ENCODE measurements at places on chromosomes 16 and 17.

DNA sequence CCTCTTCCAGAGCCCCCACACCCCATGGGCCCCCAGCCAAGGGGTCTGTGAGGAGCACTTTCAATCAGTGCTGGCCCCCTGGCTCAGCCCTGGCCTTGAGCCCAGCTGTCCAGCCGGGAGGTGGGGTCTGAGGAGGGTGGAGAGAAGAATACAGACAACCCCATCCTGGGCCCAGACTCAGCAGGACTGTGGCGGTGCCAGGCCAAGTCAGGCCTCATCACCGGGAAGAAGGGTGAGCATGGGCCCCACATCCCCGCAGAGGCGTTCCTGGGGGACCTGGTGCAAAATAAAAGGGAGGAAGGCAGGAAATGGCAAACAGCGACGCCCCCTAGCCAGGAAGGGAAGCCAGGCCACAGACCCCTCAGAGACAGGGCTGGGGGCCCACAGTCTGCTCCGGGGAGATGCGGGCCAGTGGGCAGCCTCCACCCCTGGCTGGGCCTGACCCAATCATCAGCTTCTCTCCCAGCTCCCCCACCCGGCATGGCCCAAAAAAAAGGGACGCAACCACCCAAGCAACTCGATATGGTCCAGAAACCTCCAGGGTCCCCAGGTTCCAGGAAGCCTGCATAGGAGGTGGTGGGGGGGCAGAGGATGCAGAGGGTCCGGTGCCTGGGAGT is 20.6 kb downstream of the ZNF423 start:
- DNase-seq: no peak

- DNase-seq: no peak
These were observed 906 bp upstream of the CARMIL2 start for GRCh38 chr16:67644038-67644437.

- no peak for DNase-seq
These were observed 6.2 kb downstream of the MPP2 start for GRCh38 chr17:43900858-43901754.

- DNase-seq: no peak
These were observed at the start of gene MC1R for GRCh38 chr16:89918453-89919347. Gene MC1R (plus strand): TSS chr16:89918862. CDS start chr16:89919259, 397 bp downstream.

- DNase-seq: no peak
These were observed 24.0 kb upstream of the SLFN5 start for GRCh38 chr17:35218915-35219314.

GRCh38 chr17:64339516-64340490 is 50.9 kb downstream of the PECAM1 start:
- DNase-seq: no peak

DNA sequence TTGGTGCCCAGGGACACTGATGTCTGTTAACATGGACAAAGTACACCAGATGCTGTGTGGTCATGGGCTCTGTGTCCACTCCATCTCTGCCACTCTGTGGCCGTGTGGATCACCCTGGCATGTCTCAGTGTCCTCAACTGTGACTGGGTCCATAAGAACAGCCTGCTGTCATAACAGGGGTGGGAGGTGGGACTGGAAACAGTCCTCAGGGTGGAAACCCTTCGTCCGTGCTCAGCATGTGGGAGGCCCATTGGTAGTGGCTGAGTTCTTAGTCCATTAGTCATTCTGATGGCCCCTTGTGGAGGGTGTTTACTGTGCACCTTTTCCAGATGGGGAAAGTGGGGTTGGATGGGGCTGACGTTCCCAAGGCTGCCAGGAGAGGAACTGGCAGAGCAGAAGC is 12.8 kb downstream of the FLYWCH2 start:
- no peak for DNase-seq

- no peak for DNase-seq
These were observed 143.7 kb upstream of the COX10 start for GRCh38 chr17:13925579-13925978.

- no peak for DNase-seq
These were observed 124.6 kb downstream of the C16orf95 start for GRCh38 chr16:87192452-87193073.
